ENCODE measurements at places on chromosomes 3 and 15. TPM values are rescaled to one million over a fixed set of nuclear protein-coding genes. Genes with fewer than 3 reads are reported as not detected.

NANOGP8 gene
- not detected for total RNA-seq

PLSCR4 gene
- 7.8 TPM for total RNA-seq

DNA sequence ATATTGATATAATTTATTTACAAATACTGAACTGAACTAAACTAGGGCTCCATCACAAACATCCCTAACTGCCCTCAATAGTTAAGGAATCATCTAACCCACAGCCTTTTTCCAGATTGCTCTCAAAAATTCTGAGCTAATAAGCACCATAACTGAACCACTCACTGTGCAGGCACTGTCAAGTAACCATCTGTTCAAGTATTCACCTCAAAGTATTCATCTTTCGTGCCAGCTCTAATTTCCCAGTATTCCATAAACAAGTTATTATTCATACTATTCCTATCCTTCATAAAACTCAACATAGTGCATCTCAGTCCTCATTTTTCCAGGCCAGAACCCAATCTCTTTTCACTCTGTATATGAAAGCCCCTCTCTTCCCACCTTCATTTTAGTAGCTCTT is 41.1 kb downstream of the THBS1 start:
- H3K4me3 ChIP-seq, result no peak overlapping the region
- no peak for DNase-seq
- H3K27ac ChIP-seq, result no peak overlapping the region
- H3K4me1 ChIP-seq, result peaks cover 26% of the 10 kb centered on the region
- H3K27me3 ChIP-seq, result no peaks in the 10 kb centered on the region

- no peak for DNase-seq
- no peak overlapping the region for H3K27ac ChIP-seq
- H3K4me3 ChIP-seq, result no peak overlapping the region
- H3K4me1 ChIP-seq, result peaks cover 19% of the 10 kb centered on the region
Observed at GRCh38 chr3:4856986-4857385, 122.3 kb upstream of the BHLHE40 start.

DNA sequence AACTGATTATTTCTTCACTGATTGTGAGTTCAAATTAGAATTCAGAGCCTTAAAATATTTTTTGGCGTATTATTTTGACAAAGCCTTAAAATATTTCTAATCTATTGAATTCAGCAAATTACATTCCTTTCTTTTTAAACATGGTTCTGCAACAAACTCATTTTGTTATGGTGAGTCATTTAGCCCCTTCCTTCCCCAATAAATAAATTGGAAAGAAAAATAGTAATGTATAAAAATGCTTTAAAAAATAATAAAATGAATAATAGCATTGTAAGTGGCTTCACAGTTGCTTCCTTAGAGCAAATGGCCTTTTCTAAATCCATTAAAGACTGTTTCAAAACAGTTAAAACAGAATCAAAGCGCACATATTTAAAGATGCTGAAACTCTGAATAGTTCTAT is 12.1 kb downstream of the CSNK1G1 start:
- no peak overlapping the region for H3K4me3 ChIP-seq
- DNase-seq, result no peak
- H3K27me3 ChIP-seq, result no peaks in the 10 kb centered on the region
- no peak overlapping the region for H3K27ac ChIP-seq
- H3K4me1 ChIP-seq, result peaks cover 17% of the 10 kb centered on the region

DNA sequence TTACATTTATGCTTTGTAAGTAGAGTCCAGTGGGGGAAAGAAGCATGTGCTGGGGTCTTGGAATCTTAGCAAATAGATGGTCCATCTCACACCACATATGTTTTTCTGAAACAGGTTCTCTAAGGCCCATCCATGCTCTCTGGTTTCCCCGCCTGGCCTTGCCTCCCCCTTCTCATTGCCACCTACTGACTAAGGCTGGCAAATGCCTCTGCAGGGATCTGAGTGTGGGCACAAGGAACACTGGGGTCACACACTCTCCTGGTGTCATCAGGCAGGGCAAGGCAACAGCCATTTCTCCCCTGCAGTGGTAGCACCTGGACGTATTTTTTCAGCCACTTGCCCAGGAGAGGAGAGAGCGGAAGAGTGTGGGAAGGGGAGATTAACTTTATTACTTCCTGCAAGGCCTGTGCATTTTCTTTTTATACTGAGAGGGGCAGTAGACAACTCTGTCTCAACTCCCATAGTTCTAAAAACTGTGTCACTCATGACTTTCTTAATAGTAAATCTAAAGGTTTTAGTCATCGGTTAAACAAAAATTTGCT is 804.2 kb upstream of the NECTIN3 start:
- no peak overlapping the region for H3K27ac ChIP-seq
- no peaks in the 10 kb centered on the region for H3K4me1 ChIP-seq
- H3K27me3 ChIP-seq, result no peaks in the 10 kb centered on the region
- no peaks in the 10 kb centered on the region for H3K36me3 ChIP-seq
- no peak overlapping the region for H3K4me3 ChIP-seq

GRCh38 chr3:156341332-156341731 is 213.6 kb downstream of the SSR3 start:
- H3K36me3 ChIP-seq, result no peaks in the 10 kb centered on the region
- no peak overlapping the region for H3K27ac ChIP-seq
- no peak overlapping the region for H3K4me3 ChIP-seq
- no peaks in the 10 kb centered on the region for H3K4me1 ChIP-seq

DNA sequence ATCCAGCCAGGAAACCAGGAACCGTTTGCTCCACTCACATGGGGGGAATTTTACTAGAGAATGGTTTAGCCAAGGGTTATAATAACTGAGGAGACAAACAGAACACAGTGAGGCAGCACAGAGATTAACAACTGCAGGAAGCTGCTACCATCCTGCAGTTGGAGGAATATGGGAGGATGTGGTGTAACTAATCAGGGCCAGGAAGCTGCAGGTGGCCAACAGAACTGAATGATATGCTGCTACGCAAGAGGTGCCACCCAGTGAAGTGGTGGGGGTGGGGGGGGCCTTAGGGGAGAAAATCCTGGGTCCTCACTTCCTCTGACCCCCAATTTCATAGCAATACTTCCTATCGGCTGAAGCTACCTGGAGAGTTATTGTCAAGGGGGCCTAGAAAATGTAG is 306.4 kb upstream of the STT3B start:
- no peak overlapping the region for H3K4me3 ChIP-seq
- no peak overlapping the region for H3K27ac ChIP-seq
- H3K4me1 ChIP-seq, result no peaks in the 10 kb centered on the region
- no peaks in the 10 kb centered on the region for H3K27me3 ChIP-seq

Measured in SJSA1 (cell line).